ENCODE measurements at places on chromosomes 11 and 22.

- DNase-seq, result no peak
These were observed 35.8 kb downstream of the UVRAG start for GRCh38 chr11:75850787-75851186.

DNA sequence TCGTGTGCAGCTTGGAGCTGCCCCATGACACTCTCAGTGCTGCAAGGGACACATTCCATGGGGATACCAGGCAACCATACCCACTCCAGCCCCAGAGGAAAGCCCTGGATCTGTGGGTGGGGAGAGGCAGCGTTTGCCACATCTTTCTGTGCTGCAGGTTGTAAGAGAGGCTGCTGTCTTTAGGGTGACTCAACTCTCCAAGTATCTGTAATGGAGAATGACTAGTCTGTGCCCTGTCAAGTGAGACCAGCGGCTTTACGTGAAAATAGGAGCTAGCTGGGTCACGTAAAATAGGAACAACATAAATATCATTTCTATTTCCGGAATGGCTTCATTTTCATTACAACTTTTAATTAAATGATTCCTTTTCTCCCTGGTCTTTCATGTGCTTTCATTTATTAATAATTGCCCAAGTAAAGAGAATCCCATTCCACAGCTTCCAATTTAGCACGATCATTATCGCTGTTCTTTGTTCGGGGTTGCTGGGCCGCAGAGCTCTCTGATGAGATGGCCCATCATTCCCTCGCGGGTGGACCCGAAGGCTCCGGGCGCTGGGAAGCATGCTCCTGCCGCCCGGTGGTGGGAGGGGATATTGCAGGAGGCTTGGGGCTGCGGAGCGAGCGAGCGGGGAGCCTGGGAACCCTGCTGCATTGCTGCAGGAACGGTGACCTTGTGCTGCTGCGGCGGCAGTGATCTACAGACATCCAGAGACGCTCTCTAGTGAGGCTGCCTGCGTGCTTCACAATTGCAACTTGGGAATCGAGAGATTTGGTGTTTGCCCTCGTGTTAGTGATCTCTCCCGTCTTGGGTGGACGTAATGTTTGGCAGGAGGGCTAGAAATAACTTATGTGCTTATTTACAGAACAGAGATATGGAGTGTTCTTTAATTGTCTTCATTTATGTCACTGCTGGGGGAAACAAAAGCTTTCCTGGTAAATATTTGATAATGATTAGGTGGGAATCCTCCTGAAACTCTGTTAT lies 10.6 kb downstream of the SLC6A5 start:
- DNase-seq, result peak; percentile 54

DNA sequence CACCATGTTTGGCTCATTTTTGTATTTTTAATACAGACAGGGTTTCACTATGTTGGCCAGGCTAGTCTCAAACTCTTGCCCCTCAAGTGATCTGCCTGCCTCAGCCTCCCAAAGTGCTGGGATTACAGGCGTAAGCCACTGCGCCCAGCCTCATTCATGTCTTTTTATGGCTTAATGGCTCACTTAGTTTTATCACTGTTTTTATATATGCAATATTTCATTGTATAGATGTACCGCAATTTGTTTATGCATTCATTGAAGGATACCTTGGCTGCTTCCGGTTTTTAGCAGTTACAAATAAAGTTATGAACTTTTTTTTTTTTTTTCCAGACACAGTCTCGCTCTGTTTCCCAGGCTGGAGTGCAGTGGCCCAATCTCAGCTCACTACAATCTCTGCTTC lies 5.5 kb upstream of the TCN2 start:
- DNase-seq, result no peak

DNA sequence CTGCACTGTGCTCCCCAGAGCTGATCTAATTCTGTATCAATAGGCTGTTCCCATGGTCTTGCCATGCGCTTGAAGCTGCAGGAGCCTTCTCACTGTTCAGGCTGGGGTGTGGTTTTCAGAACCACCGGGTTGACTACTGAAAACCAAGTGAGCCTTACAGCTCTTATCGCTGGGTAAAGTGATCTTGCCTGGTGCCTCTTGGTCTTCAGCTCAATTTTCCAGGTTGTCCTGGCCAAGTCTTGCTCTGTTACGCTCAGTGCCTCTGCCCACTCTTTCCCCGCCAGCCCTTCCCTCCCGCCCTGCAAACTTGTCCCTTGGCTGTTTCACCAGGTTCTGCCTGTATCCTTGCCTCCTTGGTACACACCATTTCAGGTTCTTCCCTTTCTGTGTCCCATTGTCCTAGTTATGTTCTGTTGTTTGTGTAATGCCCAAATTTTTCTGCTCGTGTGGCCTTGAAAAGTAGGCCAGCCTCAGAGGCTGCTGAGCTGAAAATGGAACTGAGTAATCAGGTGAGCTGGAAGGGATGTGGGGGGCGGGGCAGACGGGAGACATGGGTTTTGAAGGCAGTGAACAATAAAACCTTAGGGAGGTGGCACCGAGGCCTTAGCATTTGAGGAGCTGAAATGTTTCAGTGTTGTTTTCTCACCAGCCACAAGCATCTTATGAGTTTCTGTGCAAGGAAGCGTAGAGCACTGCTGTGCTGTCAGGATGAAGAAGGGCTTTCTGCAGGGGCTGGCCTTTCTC lies 11.2 kb downstream of the PEX26 start:
- no peak for DNase-seq

DNA sequence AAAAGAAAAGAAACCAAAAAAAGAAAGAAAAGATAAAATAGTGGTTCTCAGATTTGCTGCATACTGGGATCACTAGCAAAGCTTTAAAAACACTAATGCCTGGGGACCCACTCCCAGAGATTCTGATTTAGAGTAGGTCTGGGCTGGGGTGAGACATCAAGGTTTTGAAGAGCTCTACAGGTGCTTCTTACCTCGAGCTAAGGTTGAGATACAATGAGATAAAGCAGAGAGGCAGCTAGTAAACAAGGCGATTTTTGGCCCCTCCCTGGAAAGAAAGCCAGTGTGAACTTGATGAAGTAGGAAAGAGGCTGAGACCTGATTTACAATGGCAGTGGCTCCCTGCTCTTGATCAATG lies 327.6 kb upstream of the CCDC90B start:
- DNase-seq, result no peak

DNA sequence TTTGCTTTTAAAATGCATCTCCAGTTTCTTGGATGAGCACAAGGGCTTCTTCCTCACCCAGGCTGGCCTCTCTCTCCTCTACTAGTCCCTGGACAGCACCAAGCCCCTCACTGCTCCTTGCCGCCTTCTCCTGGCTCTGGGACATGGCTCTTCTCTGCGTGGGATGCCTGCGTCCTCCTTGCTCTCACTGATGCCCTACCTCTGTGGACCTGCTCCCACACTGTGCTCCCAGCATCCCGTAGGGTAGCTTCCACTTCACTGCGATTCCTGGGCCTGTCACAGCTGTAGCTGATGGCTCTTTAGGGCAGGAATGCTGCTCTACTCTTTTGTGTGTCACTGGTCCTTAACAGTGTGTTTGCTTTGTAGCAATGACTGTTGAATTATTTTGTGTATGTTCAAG lies 136.3 kb downstream of the SNX19 start:
- no peak for DNase-seq

GRCh38 chr11:88489030-88489429 lies 151.5 kb upstream of the CTSC start:
- DNase-seq, result no peak

DNA sequence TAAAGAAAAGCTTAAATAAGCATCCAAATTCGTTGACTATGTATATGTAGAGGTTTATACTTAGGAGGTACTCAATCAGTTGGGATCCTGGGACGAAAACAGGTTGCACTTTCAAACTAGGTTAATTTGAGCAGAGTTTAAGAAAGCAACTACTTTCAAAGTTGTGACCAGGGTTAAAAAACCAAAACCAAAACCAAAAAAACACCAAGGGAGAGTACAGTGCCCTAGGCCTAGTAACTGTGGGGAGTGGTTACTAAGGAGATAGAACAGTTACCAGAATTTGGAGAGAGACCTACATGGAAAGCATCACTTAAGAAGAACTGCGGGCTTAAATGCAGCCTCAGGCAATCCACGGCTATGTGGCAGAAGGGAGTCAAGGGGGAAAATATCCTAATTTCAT lies 148.3 kb downstream of the JRKL start:
- DNase-seq, result no peak

GRCh38 chr22:33272180-33272579 lies 214.0 kb upstream of the SYN3 start:
- no peak for DNase-seq

GRCh38 chr11:74380746-74381439 lies 17.3 kb downstream of the PGM2L1 start:
- peak; percentile 14 for DNase-seq

Measured in fibroblast of skin of scalp (primary cell).